HS-5 (cell line): ENCODE measurements at places on chromosomes 2 and 18.

DNA sequence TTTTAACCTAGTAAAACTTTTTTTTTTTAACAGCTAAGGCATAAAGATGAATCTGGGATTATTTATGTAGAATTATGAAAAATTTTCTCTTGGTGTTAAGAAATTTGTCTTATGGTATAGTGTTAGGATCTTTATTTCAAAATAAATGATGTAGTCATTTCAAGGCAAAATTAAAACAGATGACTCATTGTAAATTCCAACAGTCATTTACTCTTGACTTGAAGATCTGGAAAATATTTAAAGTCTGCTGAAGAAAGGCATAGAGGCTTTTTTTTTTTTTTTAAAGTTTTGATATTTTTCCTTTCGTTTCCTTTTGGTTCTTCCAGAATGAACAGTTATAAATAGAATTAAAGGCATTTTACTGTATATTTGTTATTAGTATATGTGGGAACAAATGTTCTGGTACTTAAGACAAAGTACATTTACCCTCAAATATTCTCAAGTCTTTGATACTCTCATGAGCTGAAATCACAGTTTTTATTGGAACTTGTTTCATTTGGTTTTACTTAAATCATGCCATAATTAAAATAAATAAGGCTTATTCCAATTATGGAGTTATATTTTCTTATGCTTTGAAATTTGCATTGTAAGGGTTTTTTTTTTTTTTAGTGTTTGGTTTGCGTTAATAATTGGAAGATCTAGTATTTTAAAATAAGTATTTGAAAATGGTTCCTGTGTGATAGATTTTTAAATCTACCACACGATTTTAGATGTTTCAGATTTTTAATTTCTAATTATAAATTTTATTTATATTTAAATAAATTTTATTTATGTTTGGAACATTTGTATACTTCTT, 29.9 kb downstream of the GLS start:
- DNase-seq, result peak; percentile 48

DNA sequence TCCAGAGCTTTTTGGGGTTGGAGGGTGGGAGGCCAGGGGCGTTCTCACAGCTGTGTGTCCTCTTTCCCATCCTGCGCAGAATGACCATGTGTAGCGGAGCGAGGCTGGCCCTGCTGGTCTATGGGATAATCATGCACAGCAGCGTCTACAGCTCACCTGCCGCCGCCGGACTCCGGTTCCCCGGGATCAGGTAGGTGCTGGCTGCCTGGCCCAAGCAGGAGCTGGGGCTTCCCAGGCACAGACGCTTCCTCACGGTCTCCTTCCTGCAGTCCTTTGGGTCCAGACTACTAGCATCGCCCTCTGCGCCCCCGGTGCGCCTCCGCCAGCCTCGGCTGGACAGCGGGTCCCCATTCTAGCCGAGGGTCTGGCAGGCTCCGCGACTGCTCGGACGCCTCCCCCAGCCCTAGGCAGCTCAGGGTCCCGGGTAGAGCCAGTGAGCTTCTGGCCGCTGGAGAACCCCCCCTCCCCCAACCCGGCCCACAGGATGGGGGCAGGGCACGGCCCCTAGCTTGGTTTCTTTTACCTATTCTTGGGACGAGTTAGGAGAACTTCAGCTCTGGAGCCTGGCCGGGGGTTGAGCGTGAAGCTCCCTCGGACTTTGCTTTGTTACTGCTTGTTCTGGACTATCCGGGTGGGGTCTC, 756 bp downstream of the ADCYAP1 start:
- DNase-seq, result no peak

GRCh38 chr2:102848366-102848839, 86.6 kb downstream of the TMEM182 start:
- peak; percentile 48 for DNase-seq

DNA sequence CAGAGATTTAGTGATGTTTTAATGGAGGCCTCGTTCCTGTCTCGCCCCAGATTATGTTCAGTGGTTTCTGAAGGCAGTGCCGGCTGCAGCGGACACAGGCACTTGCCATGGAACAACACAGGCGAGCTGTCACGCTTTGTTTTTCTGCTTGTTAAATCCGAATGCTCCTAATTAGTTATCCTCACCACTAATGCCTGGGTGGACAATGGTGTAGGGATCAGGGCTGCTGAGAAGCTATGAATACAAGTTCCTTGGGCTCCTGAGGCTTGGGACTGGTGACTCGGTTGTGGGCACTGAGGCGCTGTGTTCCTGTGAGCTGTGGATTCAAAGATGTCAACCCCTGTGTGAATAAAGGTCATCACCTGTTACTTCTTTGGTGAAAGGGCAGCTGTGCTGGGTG, 123.5 kb downstream of the PLEKHM3 start:
- DNase-seq, result no peak

- no peak for DNase-seq
Observed at GRCh38 chr2:1540481-1540880, 127.2 kb downstream of the TPO start.

DNA sequence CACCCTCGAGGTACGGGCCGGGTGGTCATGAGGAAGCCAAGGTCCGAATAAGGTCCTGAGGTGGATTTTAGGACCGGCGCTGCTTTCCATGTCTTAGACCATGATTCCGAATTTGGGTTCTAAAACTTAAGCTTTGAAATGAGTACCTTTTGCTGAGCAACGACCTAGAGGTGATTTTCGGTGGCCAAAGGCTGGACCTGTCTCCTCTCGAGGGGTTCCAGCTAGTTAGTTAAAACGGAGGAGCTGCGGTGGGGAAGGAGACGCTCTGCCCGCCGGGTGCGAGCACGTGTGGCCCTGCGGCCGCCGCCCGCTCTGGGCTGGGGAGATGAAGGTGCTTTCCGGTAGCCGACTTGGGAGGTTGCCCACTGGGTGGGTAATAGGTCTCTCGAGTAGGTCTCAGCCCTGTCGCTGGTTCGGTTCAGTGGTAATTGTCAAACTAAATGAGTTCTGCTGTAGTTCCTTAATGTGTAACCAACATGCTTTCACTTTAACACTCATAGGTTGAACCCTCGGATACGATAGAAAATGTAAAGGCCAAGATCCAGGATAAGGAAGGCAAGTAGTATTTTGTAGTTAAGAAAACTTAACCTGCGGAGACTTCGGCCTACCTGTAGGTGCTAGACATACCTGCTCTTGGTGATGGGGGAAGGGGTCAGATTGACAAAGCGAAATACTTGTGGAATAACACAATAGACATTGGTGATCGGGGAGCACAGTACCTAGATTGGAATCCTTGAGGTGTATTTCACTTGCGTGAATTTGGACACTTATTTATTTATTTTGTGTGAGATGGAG, 572 bp downstream of the RPS27A start:
- no peak for DNase-seq

- DNase-seq, result no peak
Observed at GRCh38 chr2:85954590-85955458, 66.0 kb upstream of the ST3GAL5 start.

DNA sequence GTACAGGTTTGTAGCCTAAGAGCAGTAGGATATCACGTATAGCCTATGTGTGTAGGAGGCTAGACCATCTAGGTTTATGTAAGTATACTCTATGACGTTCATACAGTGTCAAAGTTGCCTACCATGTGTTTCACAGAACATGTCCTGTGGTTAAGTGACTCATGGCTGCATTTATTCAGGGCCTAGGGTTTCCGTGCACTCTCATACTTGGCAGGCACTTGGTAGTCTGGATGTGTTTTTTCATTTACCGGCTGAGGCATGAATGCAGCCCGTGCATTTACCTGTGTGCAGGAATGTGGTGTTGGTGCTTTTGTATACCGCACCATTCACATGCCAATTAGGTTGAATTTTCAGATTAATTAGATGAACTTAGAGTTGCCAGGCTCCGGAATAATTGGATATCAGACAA, 43.4 kb downstream of the MYL12B start:
- DNase-seq, result peak; percentile 75

- no peak for DNase-seq
Observed at GRCh38 chr18:8461544-8461943, 147.7 kb upstream of the RAB12 start.

DNA sequence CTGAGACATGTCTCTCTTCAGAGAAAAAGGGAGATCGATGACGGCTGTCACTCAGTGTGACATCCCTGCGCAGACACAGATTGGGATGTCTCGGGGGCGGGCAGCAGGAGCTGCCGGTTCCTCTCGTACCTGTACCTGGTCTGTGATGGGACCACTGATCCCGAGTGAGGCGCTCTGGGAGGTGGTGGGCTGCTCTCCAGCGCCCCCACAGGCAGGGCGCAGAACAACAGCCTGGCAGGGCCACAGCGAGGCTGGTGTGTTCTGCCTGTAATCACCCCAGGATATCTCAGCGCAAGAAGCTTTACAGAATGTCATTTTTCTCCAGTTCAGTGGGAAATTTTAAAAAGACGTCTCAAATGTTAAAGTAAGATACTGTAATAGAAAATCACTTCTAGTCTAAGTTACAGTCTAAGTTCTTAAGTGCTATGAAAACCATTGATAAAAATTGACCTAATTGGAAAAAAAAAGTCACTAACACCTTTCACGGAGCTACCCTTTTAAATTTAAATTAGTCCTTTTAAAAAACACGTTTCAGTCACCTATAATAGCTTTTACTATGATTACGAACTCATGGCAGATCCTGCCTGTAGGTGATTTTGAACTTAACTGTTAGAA, 189.8 kb downstream of the SNTG2 start:
- no peak for DNase-seq

- DNase-seq, result no peak
Observed at GRCh38 chr18:78986018-78986481, 6.4 kb downstream of the SALL3 start.

DNA sequence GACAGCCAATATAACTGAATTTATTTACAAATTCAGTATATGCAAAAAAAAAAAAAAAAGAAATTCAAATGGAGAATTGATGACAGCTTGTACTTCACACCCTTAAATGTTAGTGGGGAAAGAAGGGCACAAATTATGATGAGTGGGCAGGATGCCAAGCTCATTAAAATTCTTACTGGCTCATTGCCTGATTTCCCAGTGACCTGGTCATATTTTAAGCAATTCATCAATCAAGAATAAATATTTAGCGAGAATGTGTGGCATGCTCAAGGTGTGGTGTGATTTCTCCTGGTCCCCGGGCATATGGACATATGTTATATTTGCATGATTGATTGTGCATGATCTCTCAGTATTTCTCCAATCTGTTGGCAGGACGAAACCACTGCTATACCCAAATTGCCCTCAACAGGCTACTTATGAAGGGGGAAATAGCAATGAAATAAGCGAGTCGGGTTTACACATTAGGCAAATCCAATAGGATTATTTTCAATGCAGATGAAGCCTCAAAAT, 883.0 kb downstream of the LRRTM4 start:
- no peak for DNase-seq

DNA sequence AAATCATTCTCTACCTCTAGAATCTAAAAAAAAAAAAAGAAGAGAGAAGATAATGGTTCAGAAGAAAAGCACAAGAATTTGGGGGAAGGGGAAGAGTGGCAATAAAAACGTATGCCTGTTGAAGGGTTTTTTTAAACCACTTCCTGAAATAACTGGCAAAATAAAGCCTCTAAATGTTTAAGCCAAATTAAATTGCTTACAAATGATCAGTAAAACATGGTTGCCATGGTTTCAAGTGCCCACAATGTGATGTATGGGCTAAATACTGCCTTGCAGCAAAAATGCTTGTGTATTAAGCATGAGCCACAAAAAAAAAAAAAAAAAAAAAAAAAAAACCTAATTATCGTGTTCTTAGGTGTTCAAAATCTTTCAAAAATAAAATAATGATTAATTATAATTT, 60.8 kb downstream of the RBM43 start:
- no peak for DNase-seq

- DNase-seq, result no peak
Observed at GRCh38 chr2:174729797-174730697, 34.2 kb downstream of the CHRNA1 start.

GRCh38 chr2:102120701-102121159, 21.8 kb upstream of the IL1R1 start:
- no peak for DNase-seq

DNA sequence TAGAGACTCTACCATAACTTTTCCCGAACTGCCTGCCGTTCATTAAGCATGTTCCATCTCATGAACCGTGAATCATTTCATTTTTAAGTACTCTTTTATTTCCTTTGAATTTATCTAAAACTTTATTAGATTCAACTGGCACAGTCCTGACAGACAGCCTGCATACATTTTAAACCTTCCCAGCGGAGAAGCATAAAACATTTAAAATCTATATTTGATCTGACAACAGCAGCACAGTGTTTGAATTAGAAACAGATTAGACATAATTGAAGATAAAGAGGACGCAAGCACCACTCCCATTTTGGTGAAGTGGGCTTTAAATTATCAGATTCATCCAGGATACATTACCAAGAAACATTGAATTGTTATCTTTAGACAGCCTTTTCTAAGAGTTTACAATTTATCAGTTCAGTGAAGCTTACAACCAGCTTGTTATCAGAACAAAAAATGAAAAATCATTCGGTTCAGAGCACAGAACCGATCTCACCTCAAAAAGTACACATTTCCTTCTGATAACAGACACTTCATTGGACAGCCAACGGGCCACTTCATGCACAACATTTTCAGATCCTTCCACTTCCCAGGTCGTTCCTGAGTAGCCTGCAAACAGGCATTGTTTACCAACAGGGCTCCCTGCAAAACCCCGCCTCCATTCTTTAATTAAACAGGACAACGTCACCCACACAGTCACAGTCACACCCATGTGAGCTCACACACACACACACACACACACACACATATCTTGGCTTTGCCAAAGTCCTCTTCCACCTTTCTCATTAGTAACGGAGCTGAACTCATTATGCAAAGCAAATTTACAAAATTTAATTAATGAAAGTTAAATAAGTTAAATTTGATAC, 171.2 kb downstream of the SP3 start:
- no peak for DNase-seq

DNA sequence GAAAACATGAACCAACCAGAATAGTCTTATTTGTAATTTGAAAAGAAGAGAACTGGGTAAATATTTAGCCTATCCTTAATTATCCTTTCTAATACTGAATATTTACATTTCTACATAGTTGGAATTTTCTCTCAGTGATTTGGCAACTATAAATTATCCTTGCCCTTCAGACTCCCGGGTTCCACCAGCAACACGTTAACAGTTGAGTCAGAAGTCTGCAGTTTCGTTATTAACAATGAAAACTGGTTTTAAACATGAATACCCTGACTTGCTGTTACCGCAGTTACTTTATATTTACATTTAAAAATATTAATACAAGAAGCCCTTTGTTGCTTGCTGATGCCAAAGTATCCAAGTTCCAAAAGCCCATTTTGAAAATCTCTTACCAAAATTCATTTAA, 673.0 kb downstream of the ARHGAP15 start:
- DNase-seq, result no peak

GRCh38 chr2:236769981-236770671, 200.5 kb downstream of the ACKR3 start:
- DNase-seq, result peak; percentile 100

GRCh38 chr2:52269696-52270485, 1238.0 kb upstream of the NRXN1 start:
- peak; percentile 18 for DNase-seq

GRCh38 chr2:70029814-70030409, 57.4 kb upstream of the PCBP1 start:
- DNase-seq, result peak; percentile 15

- no peak for DNase-seq
Observed at GRCh38 chr2:176555781-176556180, 286.5 kb downstream of the MTX2 start.
